DMS79 treated with DMSO at 0.1 percent for 48 hours (cell line): ENCODE measurements at places on chromosomes 6 and 20.

GRCh38 chr20:37734228-37734985 is 40.6 kb downstream of the CTNNBL1 start:
- no peak for DNase-seq

DNA sequence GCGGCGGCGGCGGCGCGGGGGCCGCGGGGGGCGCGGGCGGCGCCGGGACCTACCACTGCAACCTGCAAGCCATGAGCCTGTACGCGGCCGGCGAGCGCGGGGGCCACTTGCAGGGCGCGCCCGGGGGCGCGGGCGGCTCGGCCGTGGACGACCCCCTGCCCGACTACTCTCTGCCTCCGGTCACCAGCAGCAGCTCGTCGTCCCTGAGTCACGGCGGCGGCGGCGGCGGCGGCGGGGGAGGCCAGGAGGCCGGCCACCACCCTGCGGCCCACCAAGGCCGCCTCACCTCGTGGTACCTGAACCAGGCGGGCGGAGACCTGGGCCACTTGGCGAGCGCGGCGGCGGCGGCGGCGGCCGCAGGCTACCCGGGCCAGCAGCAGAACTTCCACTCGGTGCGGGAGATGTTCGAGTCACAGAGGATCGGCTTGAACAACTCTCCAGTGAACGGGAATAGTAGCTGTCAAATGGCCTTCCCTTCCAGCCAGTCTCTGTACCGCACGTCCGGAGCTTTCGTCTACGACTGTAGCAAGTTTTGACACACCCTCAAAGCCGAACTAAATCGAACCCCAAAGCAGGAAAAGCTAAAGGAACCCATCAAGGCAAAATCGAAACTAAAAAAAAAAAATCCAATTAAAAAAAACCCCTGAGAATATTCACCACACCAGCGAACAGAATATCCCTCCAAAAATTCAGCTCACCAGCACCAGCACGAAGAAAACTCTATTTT is 2.0 kb downstream of the FOXC1 start:
- no peak for DNase-seq

DNA sequence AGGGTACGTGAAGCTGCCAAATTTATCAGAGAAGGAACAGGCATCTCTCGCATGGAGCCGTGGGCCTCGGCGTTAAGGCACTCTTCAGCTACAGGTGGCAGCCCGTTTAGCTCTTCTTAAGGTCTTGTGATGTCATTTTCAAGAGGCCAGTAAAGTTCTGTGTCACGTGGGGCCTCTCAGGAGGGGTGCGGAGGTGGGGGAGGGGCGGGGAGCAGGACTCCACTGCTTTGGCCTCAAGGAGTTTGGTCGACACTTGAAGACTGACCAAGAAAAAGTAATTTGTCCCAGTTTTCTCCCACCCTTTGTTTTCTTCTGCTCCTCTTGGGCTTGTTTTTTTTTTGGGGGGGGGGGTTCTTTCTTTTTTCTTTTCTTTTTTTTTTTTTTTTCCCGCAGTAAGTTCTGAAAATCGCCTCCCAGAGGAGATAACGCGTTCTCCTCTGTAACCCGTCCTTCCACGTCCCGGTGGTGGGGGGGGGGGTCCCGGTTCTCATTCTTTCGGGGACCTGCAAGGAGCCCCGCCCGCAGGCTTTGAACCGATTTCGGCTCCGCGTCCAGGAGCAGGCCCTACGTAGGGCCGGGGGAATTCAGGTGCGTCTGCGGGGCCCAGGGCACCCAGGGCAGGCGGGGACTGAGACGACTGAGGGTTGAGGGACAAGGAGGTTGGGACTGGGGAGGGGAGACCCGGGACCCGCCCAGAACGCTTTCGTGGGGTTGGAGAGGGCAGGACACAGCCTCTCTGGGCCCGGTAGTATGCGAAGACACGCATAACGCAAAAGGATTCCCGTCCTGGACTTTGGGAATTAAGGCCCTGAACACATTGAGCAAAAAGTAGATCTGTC is 26.0 kb downstream of the GPX6 start:
- no peak for DNase-seq

DNA sequence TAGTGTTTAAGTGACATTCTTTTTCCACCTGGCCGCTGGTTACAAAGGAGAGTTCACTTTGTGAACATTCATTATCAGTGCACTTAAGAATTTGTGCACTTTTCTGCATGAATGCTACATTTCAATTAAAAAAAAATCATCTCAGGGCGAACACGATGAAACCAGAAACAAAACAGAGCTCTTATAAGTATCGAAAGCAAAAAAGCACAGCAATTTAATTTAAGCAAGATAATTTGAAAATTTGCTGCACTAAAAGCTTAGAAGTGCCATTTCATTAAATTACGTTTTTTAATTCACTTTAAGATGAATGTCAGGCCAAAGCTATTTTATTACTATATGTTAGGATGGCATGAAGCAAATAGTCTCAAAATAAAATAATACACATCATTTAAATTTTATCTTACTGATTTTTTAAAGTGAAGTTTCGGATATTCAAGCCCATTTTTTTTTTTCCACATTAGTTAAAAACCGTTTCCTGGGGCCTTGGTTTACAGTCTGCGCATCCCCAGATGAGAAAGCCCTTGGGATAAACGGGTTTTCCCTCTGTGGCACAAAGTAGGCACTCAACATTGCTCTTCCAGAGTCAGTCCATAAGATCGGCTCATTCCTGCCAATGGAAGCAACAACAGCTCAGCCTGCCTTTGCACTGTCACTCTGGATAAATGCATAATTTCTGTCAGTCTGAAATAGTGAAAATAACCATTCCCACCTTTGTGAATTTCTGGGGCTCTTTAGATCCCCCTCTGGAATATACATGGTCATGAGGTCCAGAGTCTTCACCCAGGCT is 80.1 kb downstream of the FYN start:
- peak; percentile 66 for DNase-seq

DNA sequence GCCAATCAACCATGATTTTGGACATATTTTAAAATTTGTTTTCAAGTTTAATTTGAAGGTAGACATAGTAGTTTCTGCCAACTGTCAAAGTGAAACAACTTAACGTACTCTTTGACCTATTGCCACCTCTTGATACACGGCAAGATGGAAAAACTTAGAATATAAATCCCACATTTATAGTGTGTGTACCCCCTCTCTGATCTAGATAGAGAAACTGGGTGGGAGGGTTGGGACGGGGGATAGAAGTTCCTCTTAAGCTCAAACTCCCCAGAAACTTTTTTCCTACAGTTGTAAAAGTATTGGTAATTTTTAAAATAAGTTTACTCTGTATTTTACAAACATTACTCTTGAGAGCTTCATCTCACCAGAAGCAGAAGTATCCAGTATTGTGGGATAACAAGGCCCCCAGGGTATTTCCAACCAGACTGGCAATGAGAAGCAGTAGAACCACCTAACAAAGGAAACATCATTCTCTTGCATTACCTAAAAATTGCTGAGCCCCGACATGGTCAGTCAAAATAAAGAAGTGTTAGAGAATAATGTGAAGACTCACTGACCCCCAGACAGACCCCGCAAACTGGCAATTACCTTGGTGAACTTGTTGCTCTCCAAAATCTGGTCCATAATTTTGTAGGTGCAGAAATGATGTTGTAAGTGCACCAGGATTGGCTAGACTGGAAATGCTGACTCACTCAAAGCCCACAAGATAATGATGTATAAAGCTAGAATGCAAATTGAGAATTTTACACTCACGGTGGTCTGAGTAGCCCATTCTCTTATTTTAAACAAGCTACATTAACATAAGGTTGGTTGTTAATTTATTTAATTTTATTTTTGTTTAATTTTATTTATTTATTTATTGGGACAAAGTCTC is 74.7 kb upstream of the TNFAIP3 start:
- no peak for DNase-seq

DNA sequence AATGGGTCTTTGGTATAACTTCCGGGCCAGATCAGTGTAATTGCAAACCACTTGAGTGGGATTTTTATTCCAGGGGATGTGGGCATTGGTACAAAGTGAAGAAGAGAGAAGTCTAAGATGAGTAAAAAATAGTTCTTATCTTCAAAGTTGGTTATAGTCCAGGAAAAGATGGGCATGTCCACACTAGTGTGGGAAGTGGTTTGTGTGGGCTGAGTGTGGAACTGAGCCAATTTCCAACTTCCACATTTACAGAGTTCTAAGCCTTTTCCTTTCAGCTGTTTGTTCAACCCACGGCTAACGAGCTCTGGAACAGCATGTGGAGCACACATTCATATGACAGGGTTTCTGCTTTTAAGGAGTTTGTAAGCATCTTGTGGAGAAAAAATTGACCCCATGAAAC is 72.3 kb upstream of the IFNGR1 start:
- DNase-seq, result no peak

DNA sequence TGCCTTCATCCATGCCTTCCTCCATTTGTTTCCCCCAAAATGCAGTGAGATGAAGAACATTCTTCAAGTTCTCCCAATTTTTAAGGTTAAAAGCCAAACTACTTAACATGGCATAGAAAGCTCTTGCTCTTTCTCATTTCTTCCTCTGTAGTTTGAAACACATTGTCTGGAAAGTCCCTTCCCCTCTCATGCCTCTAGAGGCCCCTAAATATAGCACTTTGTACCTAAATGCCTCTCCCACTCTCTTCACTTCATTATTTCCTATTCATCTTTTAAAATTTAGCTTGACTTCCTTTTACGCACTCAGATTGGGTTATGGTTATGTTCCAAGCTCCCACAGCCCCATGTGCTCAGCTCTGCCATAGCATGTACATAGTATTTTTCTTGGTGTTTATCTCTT is 389.3 kb downstream of the HDGFL1 start:
- no peak for DNase-seq

DNA sequence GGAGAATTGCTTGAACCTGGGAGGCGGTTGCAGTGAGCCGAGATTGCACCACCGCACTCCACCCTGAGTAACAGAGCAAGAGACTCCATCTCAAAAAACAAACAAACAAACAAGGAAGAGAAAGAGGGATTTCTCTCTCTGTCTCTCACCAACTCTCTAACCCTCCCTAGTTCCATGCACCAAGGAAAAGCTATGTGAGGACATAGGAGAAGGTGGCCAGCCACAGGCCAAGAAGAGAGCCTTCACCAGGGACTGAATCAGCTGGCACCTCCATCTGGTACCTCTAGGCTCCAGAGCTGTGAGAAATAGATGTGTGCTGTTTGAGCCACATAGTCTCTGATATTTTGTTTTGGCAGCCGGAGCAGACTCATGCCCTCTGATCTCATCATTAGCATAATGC is 9.0 kb upstream of the FAM110A start:
- DNase-seq, result no peak

GRCh38 chr6:149233056-149233715 is 84.3 kb upstream of the TAB2 start:
- DNase-seq, result peak; percentile 86

GRCh38 chr6:11366183-11366933 is 133.9 kb upstream of the NEDD9 start:
- DNase-seq, result no peak

DNA sequence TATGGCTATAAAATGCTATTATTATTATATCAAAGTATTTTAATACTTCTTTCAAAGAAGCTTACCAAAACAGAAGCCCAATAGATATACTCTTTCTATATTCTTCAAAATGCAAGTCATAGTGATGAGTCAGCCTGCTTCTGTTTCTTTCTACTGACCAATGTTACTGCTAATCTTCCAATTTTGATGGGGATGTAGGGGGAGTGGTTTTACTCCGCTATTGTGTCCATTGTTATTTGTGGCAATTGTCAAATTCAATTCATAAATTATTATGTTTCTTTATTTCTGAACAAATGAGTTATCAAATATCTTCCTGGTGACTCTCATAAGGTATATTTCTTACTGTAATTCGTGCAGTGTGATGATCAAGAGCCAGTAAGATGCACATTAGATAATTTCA is 221.5 kb upstream of the DEFB112 start:
- DNase-seq, result no peak

DNA sequence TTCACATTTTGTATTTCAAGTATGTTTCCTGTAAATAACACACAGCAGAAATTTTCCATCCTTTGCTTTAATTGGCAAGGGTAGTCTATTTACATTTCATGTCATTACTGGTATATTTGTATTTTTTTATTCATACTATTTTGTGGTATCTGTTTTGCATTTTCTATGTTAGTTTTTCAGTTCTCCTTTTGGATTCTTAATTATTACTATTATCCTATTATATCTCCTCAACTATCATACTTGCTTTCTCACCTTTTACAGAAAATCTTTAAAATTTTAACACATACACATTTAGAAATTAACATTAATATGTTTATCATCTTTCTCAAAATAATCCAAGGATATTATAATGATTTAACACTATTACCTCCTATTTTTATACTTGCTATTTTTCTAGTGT is 918.3 kb upstream of the MAP3K7 start:
- no peak for DNase-seq

DNA sequence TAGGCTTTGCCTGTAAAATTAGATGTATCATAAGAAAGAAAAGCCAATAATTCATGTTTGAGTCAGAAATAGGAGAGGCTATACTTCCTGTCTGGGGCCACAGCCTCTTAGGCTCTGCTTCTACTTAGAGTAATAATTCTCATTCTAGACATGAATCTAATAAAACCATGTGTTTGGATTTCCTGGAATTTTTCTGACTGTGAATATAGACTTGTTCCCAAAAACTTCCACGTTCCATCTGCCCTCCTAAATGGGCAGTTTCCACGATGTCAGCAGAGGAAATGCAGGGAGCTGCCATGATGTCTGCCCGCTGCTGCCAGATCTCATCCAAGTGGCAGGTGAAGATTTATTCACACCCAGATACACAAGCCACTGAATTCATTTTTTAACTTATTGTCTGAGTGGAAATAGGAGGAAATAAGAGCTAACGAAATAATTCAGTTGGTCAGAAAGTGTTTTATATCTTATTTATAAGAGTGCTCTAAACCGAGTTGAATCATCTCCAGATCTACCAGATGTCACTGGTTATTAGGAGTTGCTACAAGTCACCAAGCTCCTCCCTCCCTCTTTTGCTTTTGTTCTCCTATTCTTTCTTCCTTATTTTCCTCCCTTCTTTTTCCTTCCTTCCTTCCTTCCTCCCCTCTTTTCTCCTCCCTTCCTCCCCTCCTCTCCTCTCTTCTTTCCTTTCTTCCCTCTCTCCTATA is 69.3 kb downstream of the ALDH8A1 start:
- DNase-seq, result no peak

GRCh38 chr6:131950767-131951575 is at the start of gene CCN2:
Gene CCN2, minus strand, starts transcription at chr6:131951372. Its CDS starts 200 bp downstream, at chr6:131951172.
- DNase-seq, result no peak

DNA sequence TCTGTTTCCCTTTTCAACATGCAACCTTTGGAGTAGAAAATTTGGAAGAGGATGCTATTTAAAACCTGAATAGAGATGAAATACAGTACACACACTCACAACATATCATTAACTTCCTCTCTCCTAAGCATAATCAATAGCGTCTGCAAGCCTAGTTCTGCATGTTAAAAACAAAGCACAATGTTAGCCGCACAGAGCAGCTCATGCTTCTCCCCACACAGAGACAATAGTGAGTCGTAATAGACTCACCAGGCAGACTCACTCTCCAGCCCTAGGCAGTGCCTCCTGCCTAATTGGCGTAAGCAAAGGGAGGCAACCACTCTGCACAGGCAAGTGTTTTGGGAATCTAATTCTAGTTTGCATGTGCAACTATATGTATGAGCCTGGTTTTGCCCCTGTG is 45.8 kb upstream of the ARID1B start:
- peak; percentile 53 for DNase-seq

GRCh38 chr6:36075656-36076055 is 48.0 kb downstream of the MAPK14 start:
- no peak for DNase-seq

- no peak for DNase-seq
Observed at GRCh38 chr20:10763112-10763511, 89.3 kb upstream of the JAG1 start.
